Left renal cortex interstitium (tissue), 4 donors: ENCODE measurements at places on chromosomes 16 and 17. TPM values are rescaled to one million over a fixed set of nuclear protein-coding genes. Genes with fewer than 3 reads are reported as not detected.

Gene PLXDC1
- 8.5 TPM for polyA plus RNA-seq

Gene OTOA
- polyA plus RNA-seq = 0.07 TPM

DNA sequence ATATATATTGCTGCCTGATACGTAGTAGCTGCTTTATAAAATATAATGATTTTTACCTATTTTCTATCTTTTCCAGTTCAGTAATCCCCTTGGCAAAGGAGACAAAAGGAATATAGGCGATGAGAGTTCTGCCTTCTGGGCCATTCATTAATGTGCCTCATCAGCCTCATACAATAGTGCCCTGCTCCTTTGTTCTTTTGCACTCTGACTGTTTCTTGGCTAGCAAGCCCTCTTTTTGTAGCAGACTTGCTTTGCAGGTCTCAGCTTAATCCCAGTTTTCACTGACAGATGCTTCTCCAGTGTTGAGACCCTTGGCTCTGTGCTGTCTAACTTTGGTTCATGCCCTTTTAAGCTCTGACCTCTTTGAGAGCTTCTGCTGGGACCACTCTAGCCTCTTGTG, 10.4 kb downstream of the HSD17B2 start:
- no peak for DNase-seq

Gene NUTF2
- polyA plus RNA-seq = 128 TPM

DNA sequence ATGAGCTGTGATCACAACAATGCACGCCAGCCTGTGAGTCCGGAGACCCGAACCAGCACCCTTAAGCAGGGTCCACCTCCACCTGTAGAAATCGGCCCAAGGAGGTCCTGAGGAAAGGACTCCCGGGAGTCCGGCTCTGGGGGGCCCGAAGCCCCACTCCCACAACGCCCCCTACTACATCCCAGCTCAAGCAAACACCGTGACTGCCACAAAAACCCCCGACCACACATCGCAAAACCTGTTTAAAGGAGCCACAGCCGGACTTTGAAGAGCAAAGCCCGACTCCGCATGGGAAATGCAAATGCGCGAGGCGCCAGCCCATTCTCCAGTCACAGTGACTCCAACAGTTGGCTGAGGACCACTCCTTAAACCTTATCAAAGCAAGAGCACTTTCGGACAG, 682.4 kb downstream of the KCNJ18 start:
- DNase-seq = no peak

GRCh38 chr16:48381201-48381600, 4.0 kb downstream of the SIAH1 start:
- no peak for DNase-seq

- DNase-seq = no peak
These were observed 114.4 kb downstream of the SOCS1 start for GRCh38 chr16:11141409-11142260.

GRCh38 chr16:5838071-5838470, 740.5 kb upstream of the EEF2KMT start:
- no peak for DNase-seq

Gene GPR179
- polyA plus RNA-seq = 0.14 TPM

DNA sequence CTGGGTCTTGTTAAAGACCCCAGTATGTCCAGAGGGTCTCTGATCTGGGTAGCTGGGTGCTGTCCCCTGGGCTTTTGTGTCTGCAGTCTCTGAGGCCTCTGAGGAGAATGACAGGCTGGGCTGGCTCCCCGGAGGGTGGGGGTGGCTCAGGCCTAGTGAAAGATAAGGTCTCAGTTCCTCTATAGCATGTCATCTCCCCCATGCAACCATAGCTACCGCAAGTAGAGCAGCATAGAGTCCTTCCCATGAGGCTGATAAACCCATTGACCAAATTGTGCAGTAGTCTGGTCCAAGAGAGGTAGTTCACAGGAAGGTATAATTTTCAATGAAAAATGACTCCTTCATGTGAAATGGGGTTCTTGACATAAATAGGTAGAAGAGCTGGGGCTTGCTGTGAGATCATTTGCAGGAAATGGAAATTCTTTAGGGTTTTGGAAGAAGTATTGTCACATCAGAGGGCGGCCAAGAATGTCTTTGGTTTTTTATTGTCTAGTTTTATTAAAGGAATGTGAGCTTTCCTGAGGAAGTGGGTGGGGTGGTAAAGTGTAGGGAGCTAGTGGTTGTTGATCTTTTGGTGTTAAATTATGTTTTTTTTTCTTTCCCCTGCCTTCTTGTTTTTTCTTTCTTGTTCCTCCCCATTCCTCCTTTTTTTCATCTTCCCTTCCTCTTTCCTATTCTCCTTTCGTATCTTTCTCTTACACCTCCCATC, 21.0 kb downstream of the SLC7A6OS start:
- no peak for DNase-seq
